Foreskin fibroblast (primary cell): ENCODE measurements at places on chromosomes 2 and 18.

DNA sequence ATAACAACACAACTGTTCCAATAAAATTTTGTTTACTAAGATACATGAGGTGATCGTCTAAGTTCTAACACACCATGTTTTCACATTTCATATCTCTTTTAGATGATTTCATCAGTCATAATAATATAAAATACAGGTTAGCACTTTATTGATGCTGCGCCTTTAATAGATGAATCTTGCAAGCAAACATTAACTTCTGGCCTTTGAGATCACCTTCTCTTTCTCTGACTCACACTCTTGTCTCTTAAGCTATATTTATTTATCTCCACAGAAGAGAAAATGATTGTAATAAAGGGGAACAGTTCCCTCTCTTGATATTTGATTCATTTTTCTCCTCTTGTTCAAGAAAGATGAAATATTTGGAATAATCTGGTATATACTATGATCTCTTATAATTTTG lies 603.3 kb upstream of the POU3F3 start:
- no peak for DNase-seq

DNA sequence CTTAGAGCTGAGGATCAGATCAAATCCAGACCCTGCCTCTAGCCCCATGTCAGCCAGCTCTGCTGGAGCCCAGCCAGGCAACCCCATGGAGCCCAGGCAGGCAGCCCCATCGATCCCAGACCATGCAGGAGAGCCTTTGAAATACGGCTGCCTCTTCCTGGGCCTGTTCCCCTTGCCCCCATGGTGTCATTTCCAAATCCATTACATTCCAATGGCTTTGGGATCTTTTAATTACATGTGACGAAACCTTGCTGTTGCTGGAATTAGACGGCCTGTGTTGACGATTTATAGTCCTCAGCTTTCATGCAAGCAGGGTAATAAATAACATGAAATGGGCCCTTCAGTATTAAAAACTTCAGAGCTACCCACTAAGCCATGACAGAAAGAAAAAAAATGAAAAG lies 75.8 kb upstream of the SLC14A2 start:
- DNase-seq = no peak

GRCh38 chr2:9739531-9739964 lies 103.7 kb upstream of the TAF1B start:
- DNase-seq = no peak

GRCh38 chr18:12821408-12821807 lies 62.6 kb downstream of the PTPN2 start:
- DNase-seq = no peak

DNA sequence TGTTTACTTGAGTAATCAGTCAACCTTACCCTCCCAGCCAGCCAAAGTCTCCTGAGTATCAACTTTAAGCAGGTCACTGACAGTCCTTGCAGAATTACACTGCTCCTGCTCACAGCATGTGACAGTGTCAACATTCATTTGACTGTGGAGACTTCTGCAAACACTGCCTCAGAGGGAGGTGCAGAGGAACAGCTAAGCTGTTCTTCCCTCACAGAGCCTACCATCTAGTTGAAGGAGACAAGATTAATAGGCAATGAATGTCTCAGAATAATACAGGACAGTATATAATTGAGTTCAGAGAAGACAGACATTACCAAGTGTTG lies 11.9 kb downstream of the SLC14A2 start:
- no peak for DNase-seq

DNA sequence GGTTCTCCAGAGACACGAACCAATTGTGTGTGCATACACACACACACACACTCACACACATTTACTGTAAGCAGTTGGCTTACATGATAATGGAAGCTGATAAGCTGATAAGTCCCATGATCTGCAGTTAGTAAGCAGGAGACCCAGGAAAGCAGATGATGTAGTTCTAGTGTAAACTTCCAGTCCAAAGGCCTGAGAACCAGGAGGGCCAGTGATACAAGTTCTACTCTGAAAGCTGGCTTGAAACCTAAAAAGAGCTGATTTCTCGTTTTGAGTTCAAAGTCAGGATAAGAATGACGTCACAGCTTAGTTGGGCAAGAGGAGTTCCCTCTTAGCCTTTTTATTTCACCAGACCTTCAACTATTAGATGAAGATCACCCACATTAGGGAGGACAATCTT lies 558.8 kb upstream of the PIK3C3 start:
- DNase-seq = no peak

DNA sequence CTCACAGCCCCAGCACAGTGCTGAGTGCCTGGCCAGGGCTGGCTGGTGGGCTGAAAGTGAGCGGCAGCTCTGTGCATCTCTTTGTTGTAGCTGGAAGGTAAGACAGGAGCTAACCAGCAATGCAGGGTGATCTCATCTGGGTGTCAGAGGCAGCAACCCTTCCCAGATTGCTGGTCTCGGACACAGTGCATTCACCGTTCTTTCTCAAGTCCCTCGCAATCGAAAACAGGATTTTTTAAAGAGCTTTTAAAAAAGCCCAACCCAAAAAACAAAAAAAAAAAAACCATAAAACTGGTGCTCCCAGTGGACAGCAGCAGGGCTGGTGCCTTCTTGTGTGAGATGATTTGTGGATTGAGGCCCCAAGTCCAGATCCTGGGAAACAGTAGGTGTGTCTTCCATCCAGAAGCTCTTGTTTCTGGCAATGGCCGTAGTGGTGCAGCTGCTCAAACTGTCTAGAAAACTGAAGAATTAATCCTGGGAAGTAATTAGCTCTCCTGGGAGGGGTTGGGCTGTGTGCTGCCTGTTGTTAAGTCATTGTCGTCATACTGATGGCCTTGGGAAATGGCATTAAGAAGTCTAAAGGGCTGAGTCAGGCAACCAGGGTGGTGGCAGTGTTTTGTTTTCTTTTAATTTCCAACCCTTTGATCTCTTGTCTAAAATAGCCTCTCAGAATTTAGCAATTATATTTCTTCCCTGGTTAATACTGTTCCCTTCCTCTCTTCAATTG lies 156.7 kb downstream of the KLHL29 start:
- DNase-seq = peak; percentile 32

- DNase-seq = peak; percentile 74
Observed at GRCh38 chr2:128379021-128380015, 60.6 kb upstream of the HS6ST1 start.

DNA sequence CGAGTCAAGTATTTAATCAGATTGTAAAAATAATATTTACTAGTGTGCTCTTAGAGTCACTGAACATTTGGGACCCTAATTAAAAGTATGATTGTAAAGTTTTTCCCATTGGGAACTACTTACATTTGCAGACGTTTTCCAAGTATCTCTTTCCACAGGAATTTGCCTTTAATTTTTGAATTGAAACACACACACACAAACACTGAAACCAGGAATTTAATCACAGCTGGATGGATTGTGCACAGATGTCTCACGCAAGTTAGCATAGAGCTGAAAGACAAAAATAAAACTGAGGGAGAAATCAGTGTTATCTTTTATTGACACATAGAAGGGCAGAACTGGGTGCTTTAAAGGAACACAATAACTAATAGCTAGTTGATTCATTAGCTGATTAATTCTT lies 230.7 kb downstream of the RND3 start:
- DNase-seq = peak; percentile 30

GRCh38 chr2:37349231-37349860 lies 4.9 kb downstream of the QPCT start:
- no peak for DNase-seq

DNA sequence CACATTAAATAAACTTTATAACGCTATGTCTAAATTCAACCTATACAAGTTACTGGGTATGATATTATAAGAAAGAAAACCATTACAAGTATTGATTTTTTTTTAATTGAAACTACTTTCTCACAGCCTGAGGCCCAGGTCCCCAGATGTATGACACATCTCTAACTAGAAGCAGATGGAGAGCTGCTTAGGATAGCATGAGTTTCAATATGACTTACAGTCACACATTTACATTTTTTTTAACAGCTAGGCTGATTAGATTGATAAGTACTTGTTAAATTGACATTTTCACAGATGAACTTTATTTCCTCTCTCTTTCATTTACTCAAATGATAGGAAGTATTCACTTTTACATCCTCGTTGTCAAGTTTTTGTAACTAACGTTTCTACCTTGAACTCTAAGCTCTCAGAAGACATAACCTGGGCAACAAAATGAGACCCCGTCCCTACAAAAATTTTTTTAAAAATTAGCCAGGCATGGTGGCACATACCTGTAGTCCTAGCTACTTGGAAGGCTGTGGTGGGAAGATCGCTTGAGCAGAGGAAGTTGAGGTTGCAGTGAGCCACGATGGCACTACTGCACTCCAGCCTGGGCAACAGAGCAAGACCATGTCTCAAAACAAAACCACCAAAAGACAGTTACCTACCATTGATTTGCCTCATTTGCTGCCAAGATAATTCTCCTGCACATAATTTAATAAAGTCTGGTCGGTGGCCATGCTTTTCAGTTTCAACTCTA lies 52.4 kb downstream of the STK39 start:
- peak; percentile 61 for DNase-seq

DNA sequence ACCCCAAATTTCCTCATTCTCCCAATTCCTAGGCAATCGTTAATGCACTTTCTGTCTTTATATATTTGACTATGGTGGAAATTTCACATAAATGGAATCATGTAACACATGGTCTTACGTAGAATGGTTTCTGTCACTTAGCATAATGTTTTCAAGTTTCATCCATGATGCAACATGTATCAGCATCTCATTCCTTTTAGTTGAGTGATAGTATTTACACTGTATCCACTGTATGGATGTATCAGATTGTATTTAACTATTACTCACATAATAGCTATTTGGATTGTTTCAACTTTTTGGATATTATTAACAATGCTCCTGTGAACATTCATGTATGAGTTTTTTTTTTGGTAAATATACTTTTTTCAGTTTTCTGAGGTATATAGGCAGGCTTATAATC lies 982.3 kb upstream of the DDX18 start:
- no peak for DNase-seq

DNA sequence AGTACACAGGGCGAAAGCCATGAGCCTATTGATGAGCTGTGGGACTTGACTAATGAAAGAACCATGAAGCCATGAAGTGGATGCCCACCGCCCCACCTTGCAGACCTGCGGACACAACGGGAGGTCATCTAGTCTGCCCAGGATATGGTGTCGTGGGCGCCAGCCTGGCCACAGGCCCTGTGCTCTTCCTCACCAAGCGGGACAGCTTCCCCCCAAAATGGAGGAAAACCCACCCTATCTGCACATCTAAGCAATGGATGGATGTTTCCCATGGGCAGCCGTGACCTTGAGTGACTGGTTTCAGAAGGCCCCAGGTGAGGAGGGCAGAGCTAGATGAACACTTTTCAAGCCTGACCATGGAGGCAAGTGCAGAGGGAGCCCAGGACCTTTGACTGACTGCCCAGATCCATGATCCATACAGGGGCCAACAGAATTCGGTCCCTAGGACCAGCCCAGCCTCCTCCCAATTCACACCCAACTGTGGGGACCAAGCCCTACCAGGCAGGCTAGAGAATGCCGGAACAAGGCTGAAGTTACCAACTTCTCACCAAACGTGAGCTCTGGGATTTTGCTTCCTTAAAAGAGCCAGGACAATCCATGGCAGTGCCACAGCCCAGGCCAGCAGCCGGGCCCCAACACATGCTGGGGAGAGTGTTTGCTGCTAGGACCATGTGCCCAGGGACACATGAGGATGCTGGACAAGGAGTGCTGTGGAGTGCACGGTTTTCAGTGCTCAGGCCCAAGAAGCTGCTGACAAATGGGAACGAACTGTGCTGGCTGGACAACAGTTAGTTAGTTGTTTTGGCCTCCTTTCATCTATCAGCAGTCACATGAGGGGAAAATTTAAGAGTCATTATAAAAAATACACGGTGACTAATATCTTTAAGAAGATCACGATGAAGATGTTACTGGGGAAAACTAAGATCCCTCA lies 249.4 kb downstream of the HDAC4 start:
- DNase-seq = peak; percentile 34

GRCh38 chr2:7132753-7133152 lies 215.5 kb downstream of the RNF144A start:
- DNase-seq = no peak

DNA sequence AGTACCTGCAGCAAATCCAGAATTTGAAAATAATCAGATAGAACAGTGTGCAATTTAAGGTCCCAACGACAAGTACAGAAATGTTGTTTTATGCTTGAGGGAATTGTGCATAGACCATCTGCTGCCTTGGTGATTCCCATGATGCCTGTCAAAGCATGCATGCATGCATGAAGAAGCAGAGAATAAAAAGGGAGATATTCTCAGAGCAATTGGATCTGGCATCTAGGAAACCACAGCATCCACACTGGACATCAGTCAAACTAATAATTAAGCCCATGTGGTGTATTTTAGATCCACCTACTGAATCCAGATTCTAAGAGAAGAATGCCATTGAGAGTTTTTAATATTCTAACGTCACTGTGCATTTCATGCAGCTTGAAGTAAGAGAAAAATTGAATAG lies 361.2 kb downstream of the FSIP2 start:
- no peak for DNase-seq

DNA sequence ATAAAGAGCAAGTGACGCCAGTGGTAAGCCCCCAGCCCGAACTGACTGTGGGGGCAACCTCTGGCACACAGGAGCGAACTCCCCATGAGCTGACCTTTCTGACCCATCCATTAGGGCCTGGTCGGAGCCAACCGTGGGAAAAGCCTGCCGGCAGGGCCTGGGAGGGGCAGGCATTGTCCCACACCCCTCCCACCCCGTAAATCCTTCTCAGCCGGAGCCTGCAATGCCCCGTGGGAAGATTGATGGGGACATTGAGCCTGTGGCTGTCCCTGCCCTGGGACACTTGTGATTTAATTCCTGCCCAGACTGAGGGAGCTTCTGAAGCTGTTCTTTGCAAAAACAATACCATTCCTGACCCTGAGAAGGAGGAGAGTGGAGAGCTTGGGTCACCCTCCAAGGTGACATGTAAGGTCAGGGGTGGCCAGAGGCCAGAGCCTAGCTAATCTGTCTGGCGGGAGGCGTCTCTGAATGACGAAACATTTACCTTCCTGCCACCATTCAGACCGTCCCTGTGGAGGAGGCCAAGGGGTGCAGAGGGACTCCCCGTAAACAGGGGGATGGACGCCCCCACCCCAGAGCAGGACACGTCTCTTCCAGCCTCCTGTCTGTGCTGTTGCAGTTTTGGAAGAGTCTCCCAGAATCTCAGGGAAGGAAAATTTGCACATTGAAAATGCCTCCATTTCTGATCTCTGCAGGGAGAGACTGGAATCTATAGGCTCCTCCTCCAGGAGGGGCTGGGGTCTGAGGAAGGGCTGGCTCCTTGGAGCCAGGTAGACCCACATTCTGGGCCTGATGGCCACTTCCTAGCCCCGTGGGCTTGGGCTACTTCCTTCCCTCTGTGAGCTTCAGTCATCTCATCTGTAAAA lies 51.2 kb upstream of the HS6ST1 start:
- no peak for DNase-seq

- peak; percentile 41 for DNase-seq
Observed at GRCh38 chr2:161982548-161983330, 91.3 kb downstream of the DPP4 start.
